ENCODE measurements at places on chromosomes 2 and 18. TPM values are rescaled to one million over a fixed set of nuclear protein-coding genes. Genes with fewer than 3 reads are reported as not detected.

- no peak for DNase-seq
Observed at GRCh38 chr2:216308576-216308975, 63.7 kb downstream of the MARCHF4 start.

GRCh38 chr18:73511771-73512503 is 635.7 kb downstream of the FBXO15 start:
- DNase-seq = no peak

- no peak for DNase-seq
Observed at GRCh38 chr2:224106794-224107193, 67.7 kb upstream of the SERPINE2 start.

Gene GULP1
- 6.4 TPM for total RNA-seq

- DNase-seq = no peak
Observed at GRCh38 chr18:35041815-35042387, 688 bp downstream of the MAPRE2 start.

Gene FAM124B
- 0.41 TPM for total RNA-seq

DNA sequence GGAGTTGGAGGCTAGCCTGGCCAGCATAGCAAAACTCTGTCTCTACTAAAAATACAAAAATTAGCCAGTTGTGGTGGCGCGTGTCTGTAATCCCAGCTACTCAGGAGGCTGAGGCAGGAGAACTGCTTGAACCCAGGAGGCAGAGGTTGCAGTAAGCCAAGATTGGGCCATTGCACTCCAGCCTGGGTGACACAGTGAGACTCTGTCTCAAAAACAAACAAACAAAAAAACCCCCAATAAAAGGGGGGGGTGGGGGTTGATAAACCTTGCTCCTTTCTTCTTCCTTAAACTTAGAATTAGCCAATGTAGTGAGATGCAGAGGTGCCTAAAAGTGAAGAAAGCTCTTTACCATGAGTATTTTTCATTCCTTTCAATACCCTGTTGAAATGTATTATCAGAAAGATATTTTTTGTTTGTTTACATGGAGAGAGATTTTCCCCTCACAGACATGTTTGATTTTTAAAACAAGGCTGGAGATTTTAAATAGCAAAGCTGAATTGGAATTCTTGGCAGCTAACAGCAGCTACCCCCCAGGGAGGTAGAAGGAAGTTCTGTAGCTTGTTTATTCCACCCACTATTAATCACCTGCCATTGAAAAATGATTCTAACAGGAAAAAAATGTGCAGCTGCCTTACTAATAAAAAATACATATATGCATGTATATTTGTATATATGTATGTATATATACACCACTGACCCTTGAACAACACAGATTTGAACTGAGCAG is 48.6 kb downstream of the GYPC start:
- no peak for DNase-seq

DNA sequence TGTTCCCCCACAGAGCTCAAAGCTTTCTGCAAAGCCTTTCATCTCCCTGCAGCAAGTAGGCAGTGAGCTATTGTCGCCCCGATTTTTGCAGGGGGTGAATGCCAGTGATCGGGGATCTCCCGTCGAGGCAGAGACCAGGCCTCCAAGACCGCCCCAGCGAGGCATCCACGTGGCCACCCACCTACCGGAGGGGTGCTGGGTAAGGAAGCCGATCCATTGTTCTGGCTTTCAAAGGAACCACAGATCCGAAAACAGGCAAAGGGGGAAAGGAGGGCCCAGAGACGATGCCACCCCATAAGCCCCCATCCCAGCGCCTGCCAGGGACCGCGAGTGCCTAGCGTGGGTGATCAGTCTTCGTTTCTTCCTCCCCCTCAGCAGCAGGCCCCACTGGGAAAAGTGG is 2.4 kb downstream of the ADRA2B start:
- DNase-seq = no peak

Gene ARHGAP28
- total RNA-seq = 1.1 TPM

GRCh38 chr2:213316001-213316735 is 31.9 kb downstream of the SPAG16 start:
- DNase-seq = no peak

Gene THADA
- 31.3 TPM for total RNA-seq

Gene LGALSL
- total RNA-seq = 15.6 TPM

GRCh38 chr2:54598347-54599325 is 124.8 kb upstream of the EML6 start:
- no peak for DNase-seq

Gene ZAP70
- 8.9 TPM for total RNA-seq

DNA sequence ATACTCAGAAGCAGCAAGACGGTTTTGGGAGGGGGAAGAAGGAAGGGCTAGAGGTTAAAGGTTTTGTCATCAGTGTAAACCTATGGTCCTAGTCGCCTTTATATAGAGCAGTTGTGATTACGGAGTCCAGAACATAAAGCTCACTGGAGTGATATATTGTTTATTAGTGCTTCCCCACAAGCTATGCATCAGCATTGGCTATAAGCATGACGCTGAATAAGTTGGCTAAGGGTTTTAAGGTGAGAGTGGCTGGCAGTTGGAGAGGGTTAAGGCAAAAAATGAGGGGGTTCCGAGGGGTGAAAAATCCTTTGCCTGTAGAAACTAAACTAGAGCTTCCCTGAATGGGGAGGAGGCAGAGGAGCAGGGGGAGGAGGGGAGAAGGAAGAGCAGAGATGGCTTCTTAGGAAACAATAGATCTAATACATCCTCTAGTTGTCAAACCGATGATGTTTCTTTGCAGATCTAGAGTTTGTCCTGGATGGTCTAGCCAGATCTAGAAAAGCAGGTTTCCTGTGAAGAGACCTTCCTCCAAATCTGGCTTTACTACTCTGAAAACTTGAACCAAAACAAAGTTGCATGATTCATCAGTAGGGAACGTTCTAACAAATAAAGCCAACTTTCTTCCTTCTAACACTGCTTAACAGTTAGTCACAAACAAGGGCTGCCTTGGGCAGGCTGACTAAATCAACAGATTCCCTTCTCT is 2.5 kb downstream of the KLF7 start:
- DNase-seq = peak; percentile 17

Gene EVX2
- not detected for total RNA-seq

Gene DSG4
- not detected for total RNA-seq

GRCh38 chr2:37323176-37323780 is 1.4 kb downstream of the PRKD3 start:
- no peak for DNase-seq

- DNase-seq = peak; percentile 74
Observed at GRCh38 chr2:32947484-32948143, 861 bp downstream of the LTBP1 start.

- DNase-seq = no peak
Observed at GRCh38 chr2:182324665-182325064, 102.2 kb downstream of the PDE1A start.

DNA sequence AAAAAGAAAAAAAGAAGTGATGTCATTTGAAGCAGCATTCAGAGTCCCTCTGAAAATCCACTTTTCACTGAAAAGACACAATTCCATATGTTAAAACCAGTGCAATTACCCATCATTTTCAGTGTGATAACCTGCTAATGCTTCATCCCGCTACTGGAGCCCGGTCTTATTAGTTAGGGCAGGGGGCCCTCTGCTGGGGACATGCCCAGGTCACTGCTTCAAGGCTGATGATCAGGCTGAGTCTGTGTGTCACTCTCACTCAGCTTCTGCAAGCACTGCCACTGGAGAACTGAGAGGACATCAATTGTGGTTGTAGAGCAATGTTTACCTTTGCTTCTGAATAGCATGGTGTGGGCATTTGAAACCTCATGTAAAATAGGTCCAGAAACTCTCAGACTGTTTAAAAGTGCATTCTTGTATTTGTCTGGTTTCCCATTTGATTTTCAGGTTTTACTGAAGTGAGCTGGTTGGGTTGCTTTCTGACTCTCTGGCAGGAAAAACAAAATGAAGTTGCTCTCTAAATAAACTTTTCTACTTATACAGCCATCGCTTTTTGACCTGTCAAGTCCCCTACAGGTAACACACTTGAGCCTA is 49.2 kb upstream of the NXPH2 start:
- no peak for DNase-seq

DNA sequence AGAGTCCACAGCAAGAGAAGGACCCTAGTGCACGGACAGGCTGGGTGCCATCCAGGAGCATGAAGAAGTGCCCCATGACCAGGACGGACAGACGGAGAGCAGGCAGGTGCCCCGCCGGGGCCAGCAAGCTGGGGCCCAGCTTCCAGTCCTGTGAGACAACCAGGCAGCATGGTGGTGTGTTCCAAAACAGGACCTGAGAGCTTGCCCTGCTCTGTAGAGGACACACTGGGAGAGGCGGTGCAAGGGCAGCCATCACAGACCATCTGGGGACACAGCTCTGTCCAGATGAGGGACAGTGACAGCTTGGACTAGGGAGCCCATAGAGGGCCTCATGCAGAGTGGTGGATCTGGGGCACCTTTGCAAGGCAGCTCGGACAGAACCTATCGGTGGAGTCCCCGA is 279.8 kb downstream of the EIPR1 start:
- no peak for DNase-seq

DNA sequence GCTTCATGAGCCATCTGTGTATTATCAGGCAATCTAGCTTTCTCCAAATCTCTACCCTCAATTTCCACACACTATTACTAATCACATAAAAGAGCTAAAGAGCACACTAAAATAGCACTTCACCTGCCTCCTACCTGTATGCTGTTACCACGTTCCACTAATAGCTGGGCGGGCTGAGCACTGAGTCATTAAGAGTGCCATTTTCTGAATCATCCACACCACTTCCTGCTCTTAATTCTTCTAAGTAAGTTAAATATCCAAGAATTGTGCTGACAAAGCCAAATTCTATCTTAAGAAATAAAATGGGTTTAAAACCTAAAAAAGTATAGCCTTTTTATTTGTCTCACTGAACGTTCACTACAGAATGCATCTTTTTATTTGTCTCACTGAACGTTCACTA is 35.7 kb downstream of the NOL10 start:
- no peak for DNase-seq

- DNase-seq = no peak
Observed at GRCh38 chr2:241163601-241164118, 13.4 kb downstream of the PPP1R7 start.

DNA sequence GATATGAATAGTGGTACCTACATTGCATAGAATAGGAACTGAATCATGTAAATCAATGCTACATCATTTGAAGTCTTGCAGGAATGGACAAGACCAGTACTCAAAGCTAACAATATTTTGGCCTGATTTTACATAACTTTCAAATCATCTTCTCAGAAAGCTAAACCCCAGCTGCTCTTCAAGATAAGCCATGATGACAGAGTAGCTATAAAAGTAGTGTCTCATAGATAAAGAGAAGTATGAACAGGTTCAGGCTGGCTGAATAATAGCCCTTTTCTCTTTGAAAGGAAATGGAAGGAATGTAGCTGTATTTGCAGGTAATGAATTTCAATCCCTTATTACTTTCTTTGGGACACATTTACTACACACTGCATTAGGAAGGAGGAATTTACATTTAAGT is 28.2 kb downstream of the TSPYL6 start:
- no peak for DNase-seq

- DNase-seq = no peak
Observed at GRCh38 chr2:57440437-57440836, 606.2 kb upstream of the VRK2 start.

DNA sequence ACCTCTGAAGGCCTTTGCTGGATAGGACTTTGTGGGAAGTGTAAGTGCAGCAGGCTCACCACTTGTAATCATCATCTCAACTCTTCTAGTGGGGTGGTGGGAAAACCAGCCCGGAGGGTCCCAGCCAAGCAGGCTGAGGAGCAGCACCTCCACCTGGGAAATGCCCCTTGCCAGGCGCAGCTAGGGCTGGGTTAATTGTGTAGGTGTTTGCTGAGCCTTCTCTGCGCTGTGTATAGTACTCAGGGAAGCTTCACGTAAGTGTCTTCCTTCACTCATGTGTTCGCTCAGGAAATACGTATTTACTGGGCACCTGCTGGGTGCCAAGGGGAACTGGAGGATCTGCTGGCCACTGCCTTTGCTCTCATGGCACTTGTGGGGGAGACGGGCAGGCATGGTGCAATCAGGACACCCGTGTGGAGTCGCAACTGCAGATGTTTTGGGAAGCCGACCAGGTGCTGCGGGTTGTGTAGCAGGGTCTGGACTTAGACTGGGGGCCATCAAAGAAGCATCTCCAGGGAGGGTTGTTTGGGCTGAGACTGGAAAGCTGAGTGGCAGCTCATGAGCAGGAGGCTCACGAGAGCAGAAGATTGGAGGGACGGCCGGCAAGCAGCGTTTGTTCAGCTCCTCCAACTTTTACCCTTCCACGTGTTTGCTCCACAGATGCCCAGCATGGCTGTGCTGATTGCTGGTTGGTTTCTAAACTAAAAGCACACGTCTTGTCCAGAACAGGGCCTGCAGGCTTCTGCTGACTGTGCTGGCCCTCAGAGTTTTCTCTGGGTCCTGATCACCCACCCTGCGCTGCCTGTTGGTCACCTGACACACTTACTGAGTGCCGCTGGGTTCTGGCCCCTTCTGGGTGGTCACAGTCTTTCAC is 164.6 kb downstream of the LDLRAD4 start:
- no peak for DNase-seq

Gene BMP10
- total RNA-seq = not detected

Gene REG3G
- not detected for total RNA-seq

- DNase-seq = peak; percentile 33
Observed at GRCh38 chr18:31684279-31685096, at the start of gene B4GALT6. Gene B4GALT6, minus strand, starts transcription at chr18:31684581. Its CDS starts 155 bp downstream, at chr18:31684426.

DNA sequence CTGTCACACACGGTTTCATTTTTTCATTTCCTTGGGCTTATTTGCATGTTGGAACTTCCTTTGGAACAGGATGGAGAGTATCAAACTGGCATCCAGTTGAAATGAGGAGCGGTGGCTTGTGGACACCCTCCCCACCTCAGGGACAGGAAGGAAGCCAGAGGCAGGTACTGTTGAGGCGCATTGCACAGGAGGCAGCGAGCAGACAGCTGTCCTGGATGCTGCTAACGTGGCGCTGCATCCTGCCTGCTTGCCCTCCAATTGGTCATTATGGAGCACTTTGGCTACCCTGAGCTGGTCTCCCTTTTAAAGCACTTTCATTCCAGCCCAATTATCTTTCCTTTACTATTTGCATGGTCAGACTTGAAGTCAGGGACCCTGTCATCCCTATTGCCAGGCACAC is 80.7 kb upstream of the ITGA4 start:
- DNase-seq = peak; percentile 14

DNA sequence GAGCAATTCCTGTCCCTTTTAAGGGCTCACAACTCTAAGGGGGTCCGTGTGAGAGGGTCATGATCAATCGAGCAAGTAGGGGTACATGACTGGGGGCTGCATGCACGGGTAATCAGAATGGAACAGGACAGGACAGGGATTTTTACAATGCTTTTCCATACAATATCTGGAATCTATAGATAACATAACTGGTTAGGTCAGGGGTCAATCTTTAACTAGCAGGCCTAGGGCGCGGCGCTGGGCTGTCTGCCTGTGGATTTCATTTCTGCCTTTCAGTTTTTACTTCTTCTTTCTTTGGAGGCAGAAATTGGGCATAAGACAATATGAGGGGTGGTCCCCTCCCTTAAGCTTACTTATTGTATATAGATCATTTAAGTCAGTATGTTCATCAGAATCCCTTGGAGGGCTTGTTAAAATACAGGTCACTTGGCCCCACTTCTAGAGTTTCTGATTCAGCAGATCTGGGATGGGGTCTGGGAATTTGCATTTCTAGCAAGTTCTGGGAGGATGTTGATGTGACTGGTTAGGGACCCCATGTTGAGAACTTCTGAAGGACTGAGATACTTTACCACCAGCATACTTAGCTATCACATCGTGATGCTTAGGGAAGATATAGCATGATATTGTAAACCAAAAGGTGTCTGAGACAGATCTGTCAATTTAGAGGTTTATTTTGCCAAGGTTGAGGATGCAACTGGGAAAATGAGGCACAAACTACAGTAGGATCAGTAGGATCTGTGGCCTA is 2.8 kb upstream of the INPP4A start:
- DNase-seq = peak; percentile 56

All from transverse colon (tissue), 4 donors.